ENCODE measurements at places on chromosomes 1 and 21.

GRCh38 chr1:186994897-186995296 is 166.1 kb downstream of the PLA2G4A start:
- DNase-seq: no peak

DNA sequence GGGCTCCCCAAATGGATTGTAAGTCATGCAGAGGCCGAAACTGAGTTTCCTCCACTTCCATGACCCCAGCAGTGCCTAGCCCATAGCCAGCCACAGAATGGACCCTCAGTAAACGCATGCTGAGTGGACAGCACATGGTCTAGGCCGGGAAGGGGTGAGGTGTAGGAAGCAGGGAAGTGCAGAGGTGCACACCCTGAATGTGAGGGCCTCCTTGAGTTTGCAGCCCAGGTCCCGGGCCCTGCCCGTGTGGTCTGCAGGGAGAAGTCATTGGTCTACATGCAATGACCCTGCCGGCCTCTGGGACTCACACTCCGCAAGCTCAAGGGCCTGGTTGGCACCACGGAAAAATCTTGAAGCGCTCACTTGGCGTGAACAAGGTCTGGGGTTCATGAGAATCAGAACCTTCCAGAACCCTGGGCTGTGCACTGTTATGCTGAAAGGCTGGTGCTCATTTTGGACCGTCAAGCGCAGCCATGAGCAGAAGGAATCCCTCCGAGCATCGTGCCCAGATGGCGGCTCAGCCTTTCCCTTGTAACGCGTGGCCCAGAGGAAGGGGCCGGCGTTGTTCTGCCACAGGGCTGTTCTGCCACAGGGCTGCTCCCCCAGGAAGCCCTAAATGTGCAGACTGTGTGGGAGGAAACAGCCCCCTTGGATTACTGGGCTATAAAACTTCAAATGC is 66.4 kb downstream of the PSMG1 start:
- DNase-seq: no peak

- DNase-seq: no peak
Measured at GRCh38 chr1:117577191-117577885, 28.5 kb upstream of the TENT5C start.

GRCh38 chr1:152426731-152427130 is 12.7 kb upstream of the CRNN start:
- no peak for DNase-seq

DNA sequence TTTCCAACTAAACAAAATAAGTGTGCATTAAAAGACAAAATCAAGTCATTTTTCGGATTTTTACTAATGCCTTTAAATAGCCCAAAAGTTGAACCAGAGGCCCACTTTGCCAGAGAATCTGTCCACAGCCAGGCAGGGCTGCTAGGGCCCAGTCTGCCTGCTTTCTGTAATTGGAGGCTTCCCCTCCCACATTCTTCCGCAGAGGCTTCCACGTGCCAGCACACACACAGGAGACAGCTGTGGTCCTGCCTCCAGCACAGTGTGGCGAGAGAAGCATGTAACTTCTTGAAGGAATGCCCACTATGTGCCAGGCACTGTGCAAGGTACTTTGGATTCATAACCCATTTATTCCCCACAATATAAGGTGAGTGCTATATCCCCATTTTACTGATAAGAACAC is 11.3 kb upstream of the PDZK1IP1 start:
- no peak for DNase-seq

DNA sequence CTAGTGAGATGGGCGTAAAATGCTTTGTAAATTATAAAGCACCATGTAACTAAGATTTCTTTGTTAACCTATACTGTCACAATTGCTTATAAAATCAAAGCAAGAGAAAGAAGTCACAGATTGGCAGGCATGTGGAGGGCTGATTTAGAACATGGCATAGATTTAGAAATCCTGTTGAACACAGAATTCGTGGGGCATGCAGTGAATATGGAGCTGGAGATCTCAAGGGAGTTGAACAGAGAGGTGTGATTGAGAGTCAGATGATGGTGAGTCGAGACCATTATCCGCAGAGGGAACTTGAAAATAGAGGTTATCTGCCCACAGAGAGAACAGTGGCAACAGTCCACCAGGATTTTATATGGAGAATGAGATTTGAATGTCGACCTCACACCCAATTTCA is 27.6 kb downstream of the PBX1 start:
- no peak for DNase-seq

- no peak for DNase-seq
Measured at GRCh38 chr1:218392780-218393179, 47.6 kb downstream of the TGFB2 start.

DNA sequence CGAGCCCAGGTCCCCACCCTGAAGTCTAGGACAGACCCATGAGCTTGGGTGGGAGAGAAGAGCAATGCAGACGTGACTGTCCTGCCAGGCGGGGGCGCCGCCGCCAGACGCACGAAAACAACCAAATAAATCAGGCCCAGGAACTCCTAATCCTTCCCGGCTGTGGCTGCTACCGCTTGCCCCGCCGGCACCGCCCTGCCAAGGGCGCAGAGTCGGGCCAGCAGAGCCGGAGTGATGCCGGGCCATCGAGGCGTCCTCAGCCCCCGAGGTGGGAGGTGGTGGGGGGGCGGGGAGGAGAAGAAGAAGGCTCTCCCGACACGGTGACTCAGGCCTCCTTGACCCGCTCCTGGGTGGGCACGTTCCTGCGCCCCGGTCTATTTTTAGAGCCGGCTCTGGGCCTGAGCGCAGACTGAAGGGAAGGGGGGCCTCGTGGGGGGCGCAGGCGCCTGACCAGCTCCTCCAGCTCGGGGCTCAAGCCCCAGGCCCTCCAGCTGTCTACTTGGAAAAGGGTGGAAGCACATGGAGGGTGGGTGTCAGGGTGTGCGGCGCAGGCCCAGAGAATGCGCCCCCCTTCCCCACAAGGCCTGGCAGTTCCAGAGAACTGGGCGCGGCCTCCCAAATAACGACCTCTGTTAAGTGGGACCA is 10.7 kb upstream of the COL16A1 start:
- DNase-seq: peak; percentile 60

- no peak for DNase-seq
Measured at GRCh38 chr1:95984798-95985374, 736.7 kb upstream of the PTBP2 start.

GRCh38 chr1:21123287-21123948 is 53.3 kb downstream of the EIF4G3 start:
- DNase-seq: no peak

- DNase-seq: no peak
Measured at GRCh38 chr1:54984131-54984842, 3.9 kb downstream of the TMEM61 start.

DNA sequence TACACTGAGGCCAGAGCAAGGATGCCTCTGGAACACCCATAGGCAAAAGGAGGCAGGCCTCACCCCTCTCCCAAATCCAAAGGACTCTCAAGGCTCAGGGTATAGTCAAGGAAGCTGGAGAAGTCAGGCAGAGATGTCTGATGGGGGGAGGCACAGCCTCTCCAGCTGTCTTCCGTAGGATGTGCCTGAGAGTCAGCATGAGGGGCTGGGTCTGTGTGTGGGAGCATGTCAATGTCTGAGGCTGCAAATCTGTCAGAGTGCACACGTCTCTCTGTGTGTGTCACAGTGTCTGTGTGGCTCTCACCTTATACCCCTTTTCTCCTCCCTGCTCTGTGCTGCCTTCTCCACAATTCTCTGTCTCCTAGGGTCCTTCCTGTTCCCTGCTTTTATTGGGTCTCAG is 4.0 kb downstream of the HPCAL4 start:
- DNase-seq: no peak

DNA sequence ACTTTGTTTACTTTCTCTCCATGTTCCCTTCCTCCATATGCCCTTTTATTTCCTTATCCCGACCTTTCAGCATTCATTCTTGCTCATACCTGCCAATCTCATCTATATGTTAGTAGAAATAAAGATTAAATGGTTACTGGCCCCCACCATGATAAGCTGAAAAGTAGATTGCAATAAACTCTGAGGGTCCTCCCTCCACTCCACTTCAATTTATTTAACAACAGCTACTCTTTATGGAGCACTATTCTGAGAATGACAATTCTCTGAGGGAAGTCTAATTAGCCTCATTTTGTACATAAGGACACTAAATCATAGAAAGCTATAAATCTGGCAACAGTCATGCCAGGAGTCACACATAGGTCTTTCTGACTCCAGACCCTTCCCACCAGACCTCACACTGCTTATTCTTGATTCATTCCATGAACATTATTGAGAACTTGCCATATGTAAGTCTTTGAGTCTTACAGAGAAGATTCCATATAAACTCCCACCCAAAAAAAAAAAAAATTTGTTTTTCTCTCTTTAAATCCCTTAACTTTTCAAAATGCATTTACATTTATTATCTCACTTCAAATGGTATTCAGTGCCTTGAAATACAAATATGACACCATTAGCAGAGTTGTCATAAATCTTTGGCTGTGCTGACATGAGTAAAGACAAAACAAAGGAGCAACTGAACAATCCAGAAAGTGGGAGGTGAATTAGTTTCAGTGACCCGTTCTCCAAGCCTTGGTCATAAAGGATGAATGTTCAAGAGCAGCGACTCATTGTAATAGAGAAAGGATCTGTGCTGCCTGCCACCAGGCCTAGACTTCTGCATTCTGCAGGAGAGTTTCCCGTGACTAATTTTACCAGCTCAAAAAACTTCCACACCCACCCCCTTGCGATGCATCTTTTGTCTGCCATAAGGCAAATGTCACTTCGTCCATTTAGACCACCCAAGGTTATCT is 28.5 kb downstream of the PALMD start:
- no peak for DNase-seq

DNA sequence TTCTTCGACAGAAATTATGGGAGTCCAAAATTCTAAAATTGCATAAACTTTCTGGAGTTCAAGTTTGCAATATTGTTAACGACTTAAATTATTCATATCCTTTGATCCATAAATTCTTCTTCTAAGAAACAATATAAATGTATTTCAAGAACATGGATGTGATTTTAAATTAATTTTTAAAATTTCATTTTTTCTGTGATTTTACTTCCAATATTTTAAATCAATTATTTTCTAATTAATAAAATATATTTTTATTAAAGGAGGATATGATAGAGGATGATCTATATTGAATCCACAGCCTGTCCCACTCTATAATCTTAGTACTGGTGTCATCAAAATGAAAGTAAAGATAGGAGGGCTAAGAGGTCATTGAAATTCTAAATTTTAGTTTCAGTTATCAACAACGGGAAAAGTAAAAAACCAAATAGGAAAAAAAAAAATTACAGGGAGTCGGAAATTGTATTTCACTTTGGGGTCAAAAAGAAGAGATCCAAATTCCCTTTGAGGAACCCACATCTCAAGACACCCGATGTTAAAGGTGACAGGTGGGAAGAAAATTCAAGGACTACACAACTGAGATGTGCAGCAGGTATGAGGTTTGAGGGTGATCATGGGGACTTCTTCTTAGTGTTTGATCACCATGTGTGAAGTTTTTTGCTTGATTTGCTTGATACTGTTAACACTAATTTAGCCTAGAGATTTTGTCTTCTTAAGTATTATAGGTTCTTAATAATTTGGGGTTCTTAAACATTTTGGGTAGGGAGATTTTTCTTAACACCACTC is 154.8 kb upstream of the RGS18 start:
- DNase-seq: no peak

DNA sequence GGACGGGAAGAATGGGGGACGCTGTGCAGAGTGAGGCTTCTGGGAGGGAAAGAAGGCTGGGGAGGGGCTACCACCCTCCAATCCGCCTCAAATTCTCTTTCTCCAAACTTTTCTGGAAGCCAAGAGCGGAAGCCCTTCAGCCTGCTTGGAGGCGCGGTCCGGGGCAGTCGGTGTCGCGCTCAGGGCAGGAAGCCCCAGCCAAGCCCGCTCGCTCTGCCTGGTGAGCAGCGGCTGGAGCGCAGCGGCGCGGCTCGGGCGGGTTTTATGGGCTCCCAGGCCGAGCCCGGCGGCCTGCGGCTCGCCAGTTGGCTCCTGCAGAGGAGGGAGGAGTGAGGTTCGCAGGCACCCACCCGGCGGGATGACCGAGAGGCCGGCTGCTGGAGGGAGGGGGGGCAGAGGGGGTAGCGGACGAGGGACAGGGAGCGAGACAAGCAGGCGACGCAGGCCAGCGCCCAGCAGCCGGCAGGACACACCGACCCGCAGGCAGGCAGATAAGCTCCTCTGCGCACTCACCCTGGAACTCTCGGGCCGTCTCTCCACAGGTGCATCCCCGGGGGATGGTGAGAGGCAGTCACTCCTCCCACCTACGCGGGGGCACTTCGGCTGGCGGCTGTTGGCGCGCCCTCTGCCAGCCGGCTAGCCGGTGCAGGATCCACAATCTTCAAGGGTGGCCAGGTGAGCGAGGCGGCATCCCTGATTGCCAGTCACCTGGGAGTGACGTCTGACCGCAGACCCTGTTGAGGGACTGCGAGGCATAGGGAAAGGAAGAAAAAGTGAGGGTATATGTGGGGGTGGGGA is at the start of gene AVPR1B:
Gene AVPR1B (minus strand): TSS at position 238 of the 798 bp plus-strand sequence. CDS start 498 bp downstream, outside the sequence.
- DNase-seq: no peak

DNA sequence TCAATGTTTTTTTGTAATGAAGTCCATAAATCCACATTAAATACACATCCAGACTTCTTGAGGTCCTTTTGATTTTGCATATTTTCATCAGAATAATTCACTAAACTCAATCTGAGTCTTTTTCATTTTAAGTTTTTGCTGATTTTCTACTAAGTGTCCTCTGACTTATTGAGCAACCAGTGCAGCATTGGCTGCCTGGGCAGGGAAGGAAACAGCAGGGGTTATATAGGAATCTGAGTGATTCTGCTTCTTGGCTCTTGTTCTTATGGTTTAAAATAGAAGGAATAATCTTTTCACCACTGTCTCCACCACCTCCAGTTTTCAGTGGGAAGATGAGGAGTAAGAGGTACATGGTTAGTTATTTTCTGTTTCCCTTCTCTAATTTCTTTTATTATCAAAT is 88.4 kb downstream of the ST6GALNAC5 start:
- no peak for DNase-seq

DNA sequence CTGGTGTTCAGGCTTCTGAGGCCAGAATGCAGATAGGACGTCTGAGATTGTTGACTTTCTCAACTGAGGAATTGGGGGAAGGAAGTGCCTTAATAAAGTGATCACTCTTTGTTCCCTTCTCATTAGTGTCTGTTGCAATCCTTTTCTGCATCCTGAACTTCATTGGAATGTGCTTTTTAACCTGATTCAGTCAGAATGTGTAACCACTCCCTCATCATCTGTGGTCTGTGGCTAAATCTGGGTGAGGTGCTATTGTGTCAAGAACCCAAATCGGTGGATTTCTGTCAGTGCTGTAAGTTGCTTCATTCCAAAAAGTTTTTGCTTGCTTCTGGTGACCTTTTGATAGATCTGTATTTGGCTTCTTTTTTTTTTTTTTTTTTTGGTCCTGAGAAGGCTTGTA is 38.2 kb downstream of the ARID1A start:
- peak; percentile 15 for DNase-seq

DNA sequence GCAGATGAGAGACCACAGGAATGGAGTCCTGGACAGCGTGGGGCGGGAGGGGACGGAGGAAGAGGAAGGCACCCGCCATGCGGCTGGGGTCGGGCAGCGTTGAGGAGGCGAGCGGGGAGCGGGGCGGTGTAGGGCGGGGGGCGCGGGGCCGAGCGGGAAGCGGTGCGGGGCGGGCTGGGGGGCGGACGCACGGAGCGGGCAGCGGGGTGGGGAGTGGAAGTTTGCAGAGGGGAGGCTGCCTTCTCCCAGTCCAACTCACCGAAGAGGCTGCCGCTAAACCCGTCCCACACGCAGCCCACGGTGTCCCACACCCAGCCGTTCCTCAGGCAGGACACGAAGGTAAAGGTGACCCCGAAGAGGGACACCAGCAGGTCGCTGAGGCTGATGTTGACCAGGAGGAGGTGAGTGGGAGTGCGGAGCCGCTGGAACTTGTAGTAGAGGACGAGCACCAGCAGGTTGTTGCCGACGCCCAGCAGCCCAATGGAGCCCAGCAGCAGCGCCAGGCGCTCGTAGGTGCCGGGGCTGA is 483 bp downstream of the CHML start:
- peak; percentile 46 for DNase-seq

- no peak for DNase-seq
Measured at GRCh38 chr21:28828981-28829380, 163.7 kb downstream of the LTN1 start.
